ENCODE measurements at places on chromosomes 2 and 18. TPM values are rescaled to one million over a fixed set of nuclear protein-coding genes. Genes with fewer than 3 reads are reported as not detected.

DNA sequence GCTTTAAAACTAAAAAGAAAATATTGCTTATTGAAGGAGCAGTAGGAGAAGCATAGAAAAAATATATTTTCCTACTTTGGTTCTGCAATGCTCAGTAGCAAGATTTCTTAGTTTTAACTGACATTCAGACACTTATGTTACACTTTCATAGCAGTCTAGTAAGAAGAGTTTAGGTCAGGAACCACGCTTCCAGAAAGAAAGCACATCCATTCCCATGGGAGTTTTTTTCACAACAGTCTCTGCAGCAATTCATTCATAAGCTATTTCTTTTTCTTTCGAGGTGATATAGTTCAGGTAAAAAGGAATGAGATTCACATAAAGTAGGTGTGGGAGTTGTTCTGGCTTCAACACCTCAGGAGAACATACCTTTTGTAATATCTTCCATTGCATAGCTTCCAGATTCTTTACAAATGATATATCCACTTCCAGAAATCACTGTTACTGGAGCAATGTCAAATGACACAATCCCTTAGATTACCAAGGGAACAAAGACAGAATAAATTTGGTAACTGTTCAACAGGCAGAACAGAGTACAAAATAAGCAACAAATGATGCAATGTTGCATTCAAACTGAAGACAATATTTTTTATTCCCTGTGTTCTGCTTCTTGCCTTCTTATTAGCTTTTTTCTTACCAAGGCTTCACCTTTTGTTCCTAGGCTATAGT, 95.2 kb upstream of the GULP1 start:
- DNase-seq: no peak

GRCh38 chr2:139631966-139632365, 851.8 kb upstream of the NXPH2 start:
- DNase-seq: no peak

- no peak for DNase-seq
These were observed 37.5 kb upstream of the PPM1B start for GRCh38 chr2:44131177-44131576.

The PPP3R1 gene
- 9.1 TPM for total RNA-seq

The DGUOK gene
- 66.3 TPM for total RNA-seq

Data from IMR-90 (cell line).